Stomach (tissue), 19 donors: ENCODE measurements at places on chromosomes 2 and 18.
A peak's percentile ranks its signal among the peaks of the same experiment; 100 is the strongest.

DNA sequence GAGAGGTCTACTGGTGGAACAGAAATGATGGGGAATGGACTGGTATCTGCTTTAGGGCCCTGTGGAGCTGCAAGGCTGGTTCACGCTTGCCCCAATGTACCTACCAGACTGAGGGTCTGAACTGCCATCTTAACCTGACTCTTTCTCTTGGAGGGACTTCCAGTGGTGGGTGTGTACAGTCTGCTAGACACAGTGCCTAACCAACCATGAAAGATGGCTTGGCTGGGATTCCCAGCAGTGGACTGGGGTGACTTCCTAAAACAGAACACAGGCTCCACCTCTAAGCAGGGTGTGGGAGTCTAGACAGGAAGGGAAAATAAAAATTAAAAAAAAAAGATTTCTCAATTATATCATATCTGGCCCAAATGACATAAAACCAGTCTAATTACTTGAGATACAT is 25.5 kb upstream of the MYO3B start:
- DNase-seq, result no peak

DNA sequence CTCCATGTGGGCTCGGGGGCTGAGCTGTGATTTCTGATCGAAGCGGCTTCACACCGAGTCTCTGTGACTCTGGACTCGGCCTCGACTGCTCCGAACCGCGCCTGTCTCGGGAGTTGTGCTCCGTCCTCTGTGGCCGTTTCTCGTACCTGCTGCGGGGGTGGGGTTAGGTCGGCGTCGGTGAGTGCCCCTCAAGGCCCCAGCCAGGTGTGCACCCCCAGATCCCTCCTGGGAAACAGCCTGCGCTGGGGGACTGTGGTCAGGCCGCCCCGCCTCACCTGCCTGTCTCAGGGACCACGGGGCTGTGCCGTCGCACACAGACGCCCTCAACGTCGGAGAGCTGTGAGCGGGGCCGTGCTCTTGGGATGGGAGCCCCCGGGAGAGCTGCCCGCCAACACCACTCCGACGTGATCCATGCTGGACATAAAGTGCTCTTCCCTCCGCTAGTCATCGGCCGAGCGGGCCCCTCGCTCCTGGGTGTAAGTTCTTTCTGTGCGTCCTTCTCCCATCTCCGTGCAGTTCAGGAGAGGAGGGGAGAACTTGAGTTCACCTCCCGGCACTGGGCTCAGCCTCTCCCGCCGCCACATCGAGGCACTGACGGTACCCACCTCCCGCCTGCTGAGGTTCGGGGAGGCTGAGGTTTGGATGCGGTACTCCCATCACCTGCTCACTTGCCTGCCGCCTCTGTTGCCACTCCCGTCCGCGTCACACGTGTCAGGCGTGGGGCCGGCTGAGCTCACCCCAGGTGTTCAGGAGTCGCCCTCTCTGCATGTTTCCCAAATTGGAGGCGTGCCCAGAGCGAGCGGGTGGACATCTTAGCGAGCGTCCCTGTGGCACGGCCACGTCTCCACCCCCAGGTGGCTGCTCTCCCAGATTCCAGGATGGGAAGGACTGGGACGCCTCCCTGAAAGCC is 55.7 kb downstream of the CTDP1 start:
- no peak for DNase-seq

DNA sequence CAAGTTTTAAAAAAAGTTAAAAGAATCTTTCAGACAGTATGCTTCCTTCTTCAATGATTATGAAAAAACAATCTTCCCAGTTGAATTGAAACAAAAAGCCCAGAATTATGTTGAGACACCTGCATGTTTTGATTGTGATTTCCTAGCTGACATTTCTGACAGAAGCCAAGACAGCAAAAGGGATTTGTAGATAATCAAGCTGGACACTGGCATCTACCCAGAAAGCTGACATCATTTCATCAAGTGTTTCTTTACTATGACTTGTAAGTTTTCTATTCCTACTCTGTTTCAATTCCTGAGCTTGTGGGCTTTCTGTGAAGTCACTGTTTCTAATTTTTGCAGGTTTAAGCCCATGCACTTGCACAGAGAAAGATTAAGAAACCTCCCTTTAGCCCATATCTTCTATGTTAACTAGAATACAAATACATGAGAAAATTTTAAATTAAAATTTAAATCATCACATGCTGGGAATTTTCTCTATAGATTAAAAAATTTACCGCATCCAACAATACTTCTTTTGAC is 82.9 kb upstream of the CCDC85A start:
- DNase-seq, result no peak

- no peak for DNase-seq
Observed at GRCh38 chr2:101295895-101296294, 12.6 kb downstream of the RNF149 start.

DNA sequence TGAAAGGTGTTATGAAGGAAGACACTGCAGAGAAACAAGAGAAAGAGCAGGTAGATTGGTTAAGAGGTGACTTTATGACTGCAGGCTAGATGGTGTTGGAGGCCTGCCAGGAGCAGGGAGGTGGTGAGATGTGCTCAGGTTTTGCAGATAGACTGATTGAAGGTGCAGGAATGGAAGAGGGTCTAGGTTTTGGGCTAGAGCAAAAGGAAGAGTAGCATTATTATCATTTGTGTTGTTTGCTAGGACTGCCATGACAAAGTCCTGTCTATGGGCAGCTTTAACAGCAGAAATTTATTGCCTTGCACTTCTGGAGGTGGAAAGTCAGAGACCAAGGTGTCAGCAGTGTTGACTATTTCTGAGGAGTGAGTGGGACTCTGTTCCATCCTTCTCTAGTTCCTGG is 172.9 kb upstream of the SOX11 start:
- no peak for DNase-seq

DNA sequence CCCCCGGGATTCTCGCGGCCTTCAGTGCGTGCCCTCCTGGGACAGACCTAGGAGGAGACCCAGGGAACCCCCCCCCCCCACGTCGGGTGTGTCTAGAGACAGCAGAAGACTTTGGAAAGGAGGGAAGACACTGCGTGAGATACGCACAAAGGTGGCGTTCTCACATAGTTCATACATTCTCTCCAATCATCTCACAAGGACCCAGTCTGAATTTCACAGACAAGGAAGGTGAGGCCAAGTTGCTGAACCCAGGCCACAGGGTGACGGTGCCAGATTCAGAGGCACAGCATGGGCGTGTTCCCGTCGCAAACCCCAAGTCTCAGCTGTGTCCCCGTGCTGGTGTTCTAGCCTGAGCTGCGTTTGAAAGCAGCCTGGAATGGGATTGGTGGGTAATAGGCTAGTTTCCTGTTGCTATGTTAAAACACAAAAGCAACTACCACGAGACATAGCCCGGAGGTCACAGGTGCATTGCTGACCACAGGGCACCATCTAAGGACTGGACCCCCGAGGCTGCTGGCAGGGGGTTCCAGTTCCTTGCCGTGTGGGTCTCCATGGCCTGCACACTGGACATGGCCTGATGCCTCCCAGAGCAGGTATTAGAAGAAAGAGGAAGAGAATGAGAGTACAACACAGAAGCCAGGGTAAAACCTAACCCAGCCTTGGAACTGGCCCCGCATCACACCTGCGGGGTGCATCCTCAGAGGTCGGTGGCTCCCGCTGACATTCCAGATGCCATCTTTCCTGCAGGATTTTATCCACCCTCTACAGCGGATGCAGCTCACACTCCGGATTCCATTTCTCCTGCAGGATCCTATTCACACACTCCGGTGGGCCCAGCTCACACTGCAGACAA is 1.1 kb upstream of the PXDN start:
- no peak for DNase-seq

DNA sequence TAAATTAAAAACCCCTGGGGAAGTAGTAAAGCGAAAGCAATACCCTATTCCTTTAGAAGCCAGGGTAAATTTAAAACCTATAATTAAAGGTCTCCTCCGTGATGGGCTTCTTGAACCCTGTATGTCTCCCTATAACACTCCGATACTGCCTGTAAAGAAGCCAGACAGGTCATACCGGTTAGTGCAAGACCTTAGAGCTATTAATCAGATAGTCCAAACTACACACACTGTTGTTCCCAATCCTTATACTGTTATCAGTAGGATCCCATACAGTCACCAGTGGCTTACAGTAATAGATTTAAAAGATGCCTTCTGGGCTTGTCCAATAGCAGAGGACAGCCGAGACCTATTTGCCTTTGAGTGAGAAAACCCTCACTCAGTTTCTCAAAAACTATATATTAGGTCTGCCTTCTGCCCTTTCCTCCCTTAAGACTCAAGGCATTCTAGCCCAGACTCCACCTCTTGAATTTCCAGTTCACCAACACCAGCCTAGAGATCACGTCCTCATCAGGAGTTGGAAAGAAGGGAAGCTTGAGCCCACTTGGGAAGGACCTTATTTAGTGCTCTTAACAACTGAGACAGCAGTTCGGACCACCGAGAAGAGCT is 12.4 kb upstream of the SAP130 start:
- DNase-seq, result no peak

DNA sequence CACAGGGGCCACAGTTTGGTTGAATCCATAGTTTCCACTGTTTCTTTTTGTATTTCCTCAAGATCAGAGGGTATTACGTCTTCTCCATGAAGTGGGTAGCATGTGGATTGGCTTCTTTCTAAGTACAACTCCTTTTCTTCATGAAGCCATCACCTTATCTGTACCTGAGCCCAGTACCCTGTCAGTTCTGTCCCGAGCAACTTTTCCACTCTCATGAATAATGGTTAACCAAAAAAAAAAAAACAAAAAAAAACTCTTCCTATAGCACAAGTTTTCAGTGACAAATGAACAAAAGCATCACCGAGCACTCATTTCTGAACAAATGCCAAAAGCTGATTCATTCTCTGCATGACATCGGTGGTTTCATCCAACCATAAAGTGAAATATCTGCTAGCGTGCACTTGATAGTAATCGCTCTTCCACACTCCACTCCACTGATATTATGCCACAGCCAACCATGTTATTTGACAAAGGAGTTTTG is 53.0 kb upstream of the CCDC150 start:
- peak; percentile 28 for DNase-seq

DNA sequence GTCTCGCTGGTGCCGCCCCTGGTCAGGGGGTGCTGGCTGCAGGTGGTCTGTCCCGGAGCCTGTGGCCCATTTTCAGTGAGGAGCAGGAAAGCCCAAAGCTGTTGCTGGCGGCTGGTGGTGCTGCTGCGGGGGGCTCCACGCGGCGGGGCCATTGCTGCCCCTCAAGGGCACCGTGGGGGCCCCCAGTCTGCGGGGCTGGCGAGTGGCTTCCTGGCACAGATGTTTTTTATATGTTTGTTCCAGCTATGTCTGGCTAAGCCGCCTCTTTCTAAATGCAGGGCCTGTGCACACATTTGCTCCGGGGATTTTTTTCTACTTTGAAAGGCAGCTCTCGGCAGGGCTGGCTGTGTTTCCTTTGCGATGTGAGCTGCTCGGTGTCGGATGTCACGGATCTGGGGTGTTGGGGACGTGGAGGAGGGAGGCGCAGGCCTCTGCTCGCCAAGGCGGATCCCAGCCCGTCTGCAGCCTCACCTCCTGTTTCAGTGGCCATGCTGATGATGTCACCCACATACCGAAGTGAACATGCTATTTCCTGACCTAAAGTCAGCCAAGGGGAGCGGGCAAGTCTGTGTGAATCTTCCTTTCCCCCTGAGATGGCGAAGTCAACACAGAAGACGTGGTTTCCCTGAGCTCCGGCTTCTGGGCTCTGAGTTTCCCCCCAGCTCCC is 112.0 kb upstream of the CTDP1 start:
- no peak for DNase-seq

DNA sequence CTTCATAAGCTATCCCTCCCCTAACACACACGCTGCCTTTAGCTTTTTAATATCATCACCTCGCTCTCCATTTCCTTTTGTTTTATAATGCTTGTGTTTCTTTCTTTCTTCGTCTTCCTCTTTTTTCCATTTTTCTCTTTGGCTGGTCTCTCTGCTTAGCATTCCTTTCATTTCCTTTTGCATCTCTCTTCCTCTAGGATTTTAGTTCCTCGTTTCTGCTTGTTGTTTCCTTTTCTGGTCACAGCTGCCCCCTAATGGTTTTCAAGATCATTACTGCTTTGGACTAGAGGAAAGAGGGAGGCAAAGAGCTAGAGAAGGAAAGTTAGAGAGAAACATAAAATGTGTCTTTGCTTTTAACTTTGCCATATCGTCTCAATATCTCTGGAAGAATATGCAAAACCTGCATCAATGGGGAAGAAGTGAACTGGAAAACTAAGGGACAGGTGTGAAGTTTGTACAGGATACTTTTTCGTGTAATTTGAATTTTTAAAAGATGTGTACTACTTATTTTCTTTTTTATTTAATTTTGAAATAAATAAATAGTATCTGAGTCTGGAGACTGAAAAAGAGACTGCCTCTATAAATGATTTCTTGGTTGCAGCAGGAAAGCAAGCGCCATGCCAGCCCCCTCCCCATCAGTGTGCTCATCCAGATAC is 6.3 kb upstream of the NRP2 start:
- DNase-seq, result peak; percentile 88

DNA sequence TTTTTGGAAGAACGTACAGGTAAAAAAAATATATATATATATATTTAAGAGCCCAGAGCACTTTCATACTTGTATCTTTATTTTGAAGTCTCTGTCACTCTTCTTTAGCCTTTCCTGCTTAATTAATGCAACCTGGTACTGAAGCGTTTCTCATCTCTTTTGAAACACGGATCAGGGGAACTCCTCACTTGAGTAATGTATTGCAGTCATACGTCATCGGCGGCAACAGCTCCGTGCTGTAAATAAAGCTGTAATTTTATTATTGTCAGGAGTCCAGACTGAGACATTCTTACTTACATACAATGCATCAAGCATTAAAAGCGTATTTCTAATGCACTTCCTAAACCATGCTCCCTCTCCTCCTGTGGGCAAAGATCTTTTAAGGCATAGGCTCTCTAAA is 514.7 kb downstream of the SOX11 start:
- DNase-seq, result no peak

DNA sequence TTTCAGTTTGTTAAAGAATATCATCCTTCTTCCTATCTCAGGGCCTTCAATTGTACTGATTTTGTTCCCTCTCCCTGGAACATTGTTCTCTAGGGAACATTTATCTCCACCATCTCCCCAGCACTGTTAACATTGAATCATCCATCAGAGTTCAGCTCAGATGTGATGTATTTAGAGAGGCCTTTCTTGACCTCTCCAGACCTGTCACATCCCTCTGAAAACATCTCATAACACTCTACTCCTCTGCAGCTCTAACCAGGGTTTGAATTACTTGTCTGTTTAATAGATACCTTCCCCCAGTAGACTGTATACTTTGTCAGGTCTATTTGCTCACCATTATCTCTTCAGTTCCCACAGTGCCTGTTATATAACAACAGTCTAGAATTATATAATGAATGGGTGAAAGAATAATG is 98.6 kb downstream of the GALNT1 start:
- no peak for DNase-seq

- peak; percentile 71 for DNase-seq
Observed at GRCh38 chr2:225041207-225041850, 939 bp downstream of the DOCK10 start.

DNA sequence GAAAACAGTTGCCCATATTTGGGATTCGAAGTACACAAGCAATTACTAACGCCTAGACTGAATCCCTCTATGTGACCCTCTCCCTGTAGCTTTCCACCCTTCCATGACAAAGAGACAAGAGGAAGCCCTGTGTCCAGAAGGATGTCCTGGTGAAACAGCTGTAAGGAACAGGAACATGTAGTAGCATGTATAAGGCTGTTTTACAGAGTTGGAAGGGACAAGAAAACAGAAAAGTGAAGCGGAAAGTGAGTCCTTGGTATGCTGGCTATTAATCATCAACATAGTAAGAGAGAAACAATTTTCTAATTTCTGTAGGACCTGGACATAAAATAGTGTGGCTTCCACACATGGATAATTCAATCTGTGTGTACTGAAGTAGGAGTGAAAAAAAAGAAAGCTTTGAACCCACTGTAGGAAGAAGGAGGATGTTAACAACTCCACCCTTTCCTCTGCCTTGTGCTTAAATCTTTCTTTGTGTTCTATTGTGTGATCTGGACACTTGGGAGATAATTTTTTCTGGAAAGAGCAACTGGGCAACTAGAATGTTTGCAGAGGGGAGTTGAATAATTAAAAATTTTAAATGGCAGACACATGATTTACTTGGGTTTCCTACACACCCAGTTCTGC is 162.3 kb upstream of the ZSWIM2 start:
- DNase-seq, result no peak
